ENCODE measurements at places on chromosomes 3 and 15.

DNA sequence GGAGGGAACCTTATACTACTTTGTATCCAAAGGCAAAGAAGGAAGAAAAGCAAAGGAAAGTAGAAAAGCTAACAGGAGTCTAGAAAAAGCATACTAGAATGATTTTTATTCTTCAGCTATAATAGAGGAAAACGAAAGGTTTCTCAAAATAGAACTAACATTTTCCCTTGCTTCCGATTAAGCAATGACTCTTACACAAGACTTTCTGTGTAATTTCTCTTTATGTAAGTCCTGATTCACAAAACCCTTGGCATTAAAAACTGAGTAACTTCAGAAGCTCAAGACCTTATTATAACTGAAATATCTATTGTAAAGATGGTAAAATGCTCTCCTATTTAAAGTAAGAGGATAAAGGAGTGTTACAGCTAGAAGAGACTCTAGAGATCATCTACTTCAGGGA lies 97.4 kb downstream of the DTWD1 start:
- DNase-seq: no peak

- no peak for DNase-seq
Measured at GRCh38 chr15:74130849-74131627, 652 bp downstream of the ISLR2 start.

- no peak for DNase-seq
Measured at GRCh38 chr3:30527720-30528119, 78.7 kb upstream of the TGFBR2 start.

- no peak for DNase-seq
Measured at GRCh38 chr3:5388091-5388490, 200.6 kb downstream of the EDEM1 start.

DNA sequence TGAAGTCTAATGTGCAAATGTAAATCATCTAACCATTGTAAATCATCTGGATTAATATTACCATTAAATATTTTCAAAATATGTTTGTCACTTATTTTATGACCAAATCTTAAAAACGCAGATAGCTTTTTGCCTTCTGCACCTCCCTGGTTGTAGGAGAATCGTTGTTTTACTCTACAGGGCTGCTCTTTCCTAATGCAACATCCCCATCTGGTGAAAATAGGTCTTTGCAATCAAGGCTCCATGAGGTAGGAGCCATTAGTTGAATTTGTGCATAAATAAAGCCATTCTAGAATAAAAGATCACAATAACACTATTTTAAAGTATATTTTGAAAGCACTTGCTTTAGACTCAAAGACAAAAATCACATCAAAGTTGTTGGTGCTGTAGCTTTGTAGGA lies 535.6 kb upstream of the AGTR1 start:
- DNase-seq: no peak

DNA sequence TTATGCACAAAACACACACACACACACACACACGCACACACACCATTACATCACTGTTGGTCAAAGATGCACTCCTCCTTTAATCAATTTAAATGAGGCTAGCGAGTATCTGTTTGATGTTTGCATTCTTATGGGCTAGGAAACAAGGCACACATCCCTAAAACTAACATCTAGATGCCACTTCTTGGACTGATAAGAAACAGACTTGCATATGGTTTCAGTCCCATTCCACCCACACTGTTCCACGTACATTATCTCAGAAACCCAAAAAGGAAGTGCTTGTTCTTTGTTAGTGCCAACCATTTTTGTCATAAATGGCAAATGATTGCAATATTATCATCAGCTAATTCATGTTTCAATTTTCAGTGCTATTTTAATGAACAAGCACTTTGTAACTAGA lies 69.5 kb downstream of the CCR1 start:
- DNase-seq: no peak

- DNase-seq: no peak
Measured at GRCh38 chr3:114350271-114350670, 56.4 kb downstream of the TIGIT start.

GRCh38 chr3:42831321-42831713 lies 22.1 kb downstream of the ACKR2 start:
- DNase-seq: no peak

All from D721Med (cell line).